ENCODE measurements at places on chromosomes 1 and 21.

GRCh38 chr1:203244776-203245175, 15.3 kb upstream of the CHIT1 start:
- DNase-seq: no peak

- no peak for DNase-seq
Measured at GRCh38 chr1:7457811-7458210, 313.3 kb upstream of the VAMP3 start.

- no peak for DNase-seq
Measured at GRCh38 chr1:60859111-60859510, 223.2 kb upstream of the NFIA start.

DNA sequence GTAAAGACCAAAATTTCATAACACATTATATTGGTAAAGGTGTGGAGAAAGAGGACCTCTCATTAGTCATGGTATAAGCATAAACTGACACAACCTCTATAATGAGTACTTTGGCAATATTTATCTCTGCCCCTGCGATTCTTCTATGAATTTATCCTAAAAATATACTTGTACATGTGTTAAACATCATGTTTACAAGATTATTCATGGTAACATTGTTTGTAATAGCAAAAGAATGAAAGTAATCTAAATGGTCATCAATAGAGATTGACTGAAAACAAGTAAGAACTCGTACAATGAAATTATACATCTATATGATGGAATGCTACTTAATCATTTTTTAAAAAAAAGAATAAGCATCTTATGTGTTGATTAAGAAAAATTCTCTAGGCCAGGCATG, 96.4 kb downstream of the KIAA0319L start:
- no peak for DNase-seq

GRCh38 chr1:228935198-228935663, 200.0 kb downstream of the RHOU start:
- DNase-seq: no peak

DNA sequence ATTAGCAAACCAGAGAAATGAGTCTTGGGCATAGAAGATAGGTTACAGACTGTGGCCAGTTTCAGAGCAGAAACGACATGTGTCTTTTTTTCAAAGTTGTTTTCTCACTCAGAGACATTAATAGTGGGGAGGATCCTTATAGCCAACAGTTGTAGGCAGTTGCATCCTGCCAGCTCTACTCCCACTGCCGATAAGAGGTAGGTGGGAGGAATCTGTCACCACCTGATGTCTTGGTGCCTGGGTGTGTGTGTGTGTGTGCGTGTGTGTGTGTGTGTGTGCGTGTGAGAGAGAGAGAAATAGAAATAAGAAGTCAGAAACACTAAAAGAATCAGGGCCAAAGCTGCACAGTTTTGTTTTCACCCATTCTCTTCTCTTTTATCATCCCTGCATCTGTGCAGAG, 219.5 kb downstream of the ZP4 start:
- no peak for DNase-seq

DNA sequence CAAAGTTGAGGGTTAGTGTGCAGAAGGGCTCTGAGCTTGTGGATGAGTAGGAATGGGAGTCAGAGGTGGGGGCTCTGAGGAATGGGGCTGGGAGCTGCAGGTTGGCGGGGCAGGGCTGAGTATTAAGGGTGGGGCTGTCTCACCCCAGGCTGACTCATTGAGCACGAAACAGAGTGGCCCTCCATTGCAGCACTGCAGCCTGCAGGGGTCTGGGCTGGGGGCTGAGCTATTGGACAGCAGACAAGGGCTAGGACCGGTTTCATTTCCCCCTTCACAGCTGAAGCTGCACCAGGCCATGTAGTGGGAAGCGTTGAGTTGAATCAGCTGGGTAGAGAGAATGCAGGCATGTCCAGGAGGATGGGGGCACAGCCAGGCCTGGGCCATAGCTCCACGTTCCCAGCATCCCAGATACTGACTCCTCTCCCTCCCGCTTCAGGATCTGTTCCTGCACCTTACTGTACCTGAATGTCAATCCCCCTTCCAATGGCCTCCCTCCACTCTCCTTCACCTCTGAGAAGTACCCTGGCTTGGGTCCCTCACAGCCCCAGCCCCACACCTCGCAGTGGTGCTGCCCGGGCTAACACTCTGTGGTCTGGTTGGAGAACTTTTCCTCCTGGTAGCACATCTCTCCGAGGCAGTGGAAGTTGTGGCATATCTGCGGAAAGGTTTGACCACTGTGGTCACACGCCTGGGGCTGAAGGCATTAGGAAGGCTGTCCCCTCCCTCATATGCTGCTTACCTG, 4.4 kb upstream of the INPP5B start:
- DNase-seq: no peak

GRCh38 chr21:42645211-42646075, 8.0 kb upstream of the PDE9A start:
- no peak for DNase-seq

GRCh38 chr21:36926989-36927718, 39.3 kb downstream of the HLCS start:
- no peak for DNase-seq

- DNase-seq: no peak
Measured at GRCh38 chr1:51433972-51434510, 85.0 kb downstream of the EPS15 start.

GRCh38 chr1:24912376-24913273, 17.5 kb downstream of the RUNX3 start:
- DNase-seq: no peak

DNA sequence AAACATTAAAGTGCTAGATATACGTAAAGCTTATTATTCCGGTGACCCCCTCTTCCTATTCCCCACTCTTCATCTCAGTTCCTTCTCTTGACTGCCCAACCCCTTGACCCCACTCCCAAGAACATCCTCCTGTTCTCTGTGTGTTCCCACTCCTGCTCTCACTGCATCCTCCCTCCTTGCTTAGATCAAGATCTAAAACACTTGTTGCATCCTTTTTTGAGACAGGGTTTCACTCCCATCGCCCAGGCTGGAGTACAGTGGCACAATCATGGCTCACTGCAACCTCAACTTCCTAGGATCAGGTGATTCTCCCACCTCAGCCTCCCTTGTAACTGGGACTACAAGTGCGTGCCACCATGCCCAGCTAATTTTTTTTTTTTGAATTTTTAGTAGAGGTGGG, 13.5 kb downstream of the ATP2B4 start:
- no peak for DNase-seq

GRCh38 chr1:61426885-61427284, 298.1 kb downstream of the TM2D1 start:
- no peak for DNase-seq

- DNase-seq: no peak
Measured at GRCh38 chr21:39152271-39152670, 31.0 kb downstream of the PSMG1 start.

DNA sequence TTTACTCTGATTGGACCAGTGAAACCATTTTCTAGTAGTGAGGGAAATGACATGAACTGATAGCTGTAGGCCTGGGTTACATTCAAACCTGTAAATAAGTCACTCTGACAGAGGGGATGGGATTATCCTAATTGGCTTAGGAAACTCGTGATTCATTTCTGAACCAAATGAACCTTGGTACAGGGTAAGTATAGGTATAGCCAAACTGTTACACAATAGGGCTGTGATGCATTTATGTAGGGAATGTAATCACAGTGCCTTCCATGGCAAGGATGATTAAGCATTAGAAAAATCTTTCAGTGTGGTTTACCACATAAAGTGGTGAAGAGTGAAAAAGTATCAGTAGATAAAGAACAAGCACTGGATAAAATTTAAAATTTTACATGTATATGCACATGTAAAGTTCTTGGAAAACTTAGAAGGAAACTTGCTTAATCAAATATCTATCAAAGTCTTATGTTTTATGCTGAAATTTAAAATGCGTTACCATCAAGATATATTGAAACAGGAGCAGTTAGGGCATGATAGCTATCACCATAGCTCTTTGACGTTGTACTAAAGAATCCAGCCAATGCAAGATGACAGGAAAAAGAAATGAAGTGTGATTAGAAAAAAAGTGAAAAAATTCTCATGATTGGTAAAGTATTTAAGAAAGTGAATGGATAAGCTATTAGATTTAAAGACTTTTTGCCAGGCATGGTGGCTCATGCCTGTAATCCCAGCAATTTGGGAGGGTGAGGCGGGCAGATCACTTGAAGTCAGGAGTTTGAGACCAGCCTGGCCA, 63.0 kb downstream of the RABGAP1L start:
- DNase-seq: no peak

GRCh38 chr21:45354970-45355369, 50.0 kb upstream of the COL18A1 start:
- DNase-seq: no peak
